ENCODE measurements at places on chromosomes 2 and 18. TPM values are rescaled to one million over a fixed set of nuclear protein-coding genes. Genes with fewer than 3 reads are reported as not detected.

ACVR1C gene
- under 0.01 TPM for total RNA-seq

PSMA8 gene
- not detected for total RNA-seq

NOP58 gene
- 41.9 TPM for total RNA-seq

LRRTM4 gene
- not detected for total RNA-seq

TTN gene
- under 0.01 TPM for total RNA-seq

SOX11 gene
- under 0.01 TPM for total RNA-seq

CD302 gene
- 6.1 TPM for total RNA-seq

TOGARAM2 gene
- total RNA-seq: 0.14 TPM

KCNK3 gene
- 0.28 TPM for total RNA-seq

MRPL30 gene
- total RNA-seq: 28.4 TPM

HOXD12 gene
- total RNA-seq: not detected

ELAC1 gene
- 5.4 TPM for total RNA-seq

POTEJ gene
- not detected for total RNA-seq

OSR1 gene
- 36.5 TPM for total RNA-seq

SERPINB7 gene
- 1.4 TPM for total RNA-seq

ATP8B1 gene
- 8.2 TPM for total RNA-seq

C1QL2 gene
- not detected for total RNA-seq

GAD1 gene
- 0.28 TPM for total RNA-seq

PAX8 gene
- 0.14 TPM for total RNA-seq

AQP4 gene
- total RNA-seq: not detected

RTP5 gene
- total RNA-seq: not detected

C2orf42 gene
- total RNA-seq: 16.2 TPM

CPO gene
- 0.09 TPM for total RNA-seq

CDK5R2 gene
- not detected for total RNA-seq

IL1RL1 gene
- total RNA-seq: 0.14 TPM

ERMN gene
- total RNA-seq: not detected

DLX1 gene
- total RNA-seq: not detected

GPR45 gene
- total RNA-seq: not detected

CROCC2 gene
- 0.14 TPM for total RNA-seq

TLX2 gene
- not detected for total RNA-seq

CAPN14 gene
- total RNA-seq: under 0.01 TPM

RAPH1 gene
- total RNA-seq: 12.1 TPM

SPATS2L gene
- total RNA-seq: 72.4 TPM

CRYBA2 gene
- not detected for total RNA-seq

RIT2 gene
- not detected for total RNA-seq

ACMSD gene
- under 0.01 TPM for total RNA-seq

ALK gene
- total RNA-seq: under 0.01 TPM

POTEC gene
- total RNA-seq: under 0.01 TPM

CD207 gene
- not detected for total RNA-seq

SLC23A3 gene
- total RNA-seq: 2.4 TPM

SLC39A6 gene
- total RNA-seq: 166 TPM

MYO5B gene
- 0.18 TPM for total RNA-seq

CNGA3 gene
- not detected for total RNA-seq

GREB1 gene
- total RNA-seq: 1.3 TPM

NEDD4L gene
- 1.4 TPM for total RNA-seq

GRB14 gene
- 0.71 TPM for total RNA-seq

CYS1 gene
- total RNA-seq: 2.0 TPM

DNAH6 gene
- total RNA-seq: 0.09 TPM

GULP1 gene
- total RNA-seq: 70.3 TPM

TRIM43 gene
- not detected for total RNA-seq

POU3F3 gene
- total RNA-seq: not detected
